ENCODE measurements at places on chromosomes 3 and 15.

DNA sequence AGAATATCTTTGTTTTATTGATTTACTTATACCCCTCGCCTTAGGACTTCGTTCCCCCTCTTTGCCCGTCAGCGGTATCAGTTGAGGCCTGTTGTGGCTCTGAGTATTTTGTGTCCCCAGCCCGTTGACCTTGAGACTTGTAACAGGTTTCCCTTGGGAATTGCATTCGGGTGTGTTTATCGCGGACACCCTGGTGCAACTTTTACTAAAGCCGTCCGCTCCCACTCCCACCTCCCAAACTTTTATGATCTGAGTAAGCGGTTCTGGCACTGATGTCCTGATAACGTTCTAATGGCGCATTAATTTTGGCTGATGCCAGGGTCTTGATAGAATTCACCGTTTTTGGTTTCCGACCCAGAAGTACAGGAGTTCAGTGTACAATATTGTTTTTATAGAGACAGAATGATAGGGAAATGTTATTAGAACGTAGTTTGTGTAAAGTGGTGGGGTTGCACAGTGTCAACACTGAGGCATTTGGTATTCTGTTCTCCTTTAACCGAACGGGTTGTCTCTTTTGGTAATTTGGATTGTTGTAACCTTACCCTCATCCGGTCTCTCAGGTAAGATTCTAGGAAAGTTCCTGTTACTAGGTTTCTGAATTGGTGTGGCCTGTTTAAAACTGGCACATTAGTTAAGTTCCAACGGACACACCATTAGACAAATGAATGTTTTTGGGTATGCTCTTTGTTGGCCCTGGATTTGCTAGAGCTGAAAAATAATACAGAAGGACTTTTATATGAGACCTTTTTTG lies 47.8 kb downstream of the OIP5 start:
- DNase-seq = no peak

GRCh38 chr15:64344651-64345294 lies 11.2 kb downstream of the CSNK1G1 start:
- DNase-seq = no peak

DNA sequence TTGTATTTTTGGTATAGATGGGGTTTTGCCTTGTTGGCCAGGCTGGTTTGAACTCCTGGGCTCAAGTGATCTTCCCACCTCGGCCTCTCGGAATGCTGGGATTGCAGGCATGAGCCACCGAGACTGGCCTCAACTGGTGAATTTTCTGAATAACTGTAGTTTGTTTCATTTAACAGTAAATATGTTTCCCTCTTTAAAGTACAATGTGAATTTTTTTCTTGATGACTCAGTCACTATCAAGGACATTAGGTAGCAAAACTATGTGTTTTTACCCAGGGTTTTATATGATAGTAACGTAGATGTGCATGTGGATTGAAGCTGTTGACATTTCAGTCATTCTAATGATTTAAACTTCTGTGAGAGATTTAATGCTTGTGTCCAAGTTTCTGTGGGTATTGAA lies 40.2 kb upstream of the MAPKBP1 start:
- no peak for DNase-seq

GRCh38 chr3:135581806-135582205 lies 383.7 kb upstream of the PPP2R3A start:
- no peak for DNase-seq
